ENCODE measurements at places on chromosomes 3 and 15.

DNA sequence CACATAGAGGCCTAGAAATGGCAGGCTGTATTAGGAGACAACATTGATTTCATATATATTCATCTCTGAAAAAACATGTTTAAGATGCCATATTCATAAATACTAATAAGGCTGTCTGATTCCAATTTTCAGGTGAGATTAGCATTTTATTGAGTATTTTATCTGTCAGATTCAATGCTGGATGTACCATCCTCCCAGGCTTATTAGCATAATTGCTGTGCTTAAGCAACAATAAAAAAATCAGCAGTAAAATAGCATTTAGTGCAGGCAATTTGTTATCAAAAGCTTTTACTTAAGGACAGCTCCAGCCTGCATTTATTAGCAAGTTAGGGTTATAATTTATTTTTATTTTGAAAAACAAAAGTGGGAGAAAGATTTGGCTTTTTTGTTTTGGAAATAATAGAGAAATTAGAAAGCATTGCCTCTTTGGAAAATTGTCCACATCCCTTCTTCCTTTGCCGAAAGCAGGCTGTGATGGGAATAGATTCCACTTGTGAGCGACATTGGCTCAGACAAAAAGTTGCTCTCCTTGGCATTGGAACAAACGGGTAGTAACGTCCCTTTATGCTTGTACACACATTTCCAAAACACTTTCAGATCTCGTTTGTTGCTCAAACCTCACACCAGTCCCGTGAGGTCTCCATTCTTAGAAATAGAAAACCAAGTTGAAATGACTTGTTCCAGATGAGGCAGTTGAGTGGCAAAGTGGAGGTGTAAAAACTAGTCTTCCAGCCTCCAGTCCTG, 134.0 kb downstream of the LPP start:
- DNase-seq = no peak

DNA sequence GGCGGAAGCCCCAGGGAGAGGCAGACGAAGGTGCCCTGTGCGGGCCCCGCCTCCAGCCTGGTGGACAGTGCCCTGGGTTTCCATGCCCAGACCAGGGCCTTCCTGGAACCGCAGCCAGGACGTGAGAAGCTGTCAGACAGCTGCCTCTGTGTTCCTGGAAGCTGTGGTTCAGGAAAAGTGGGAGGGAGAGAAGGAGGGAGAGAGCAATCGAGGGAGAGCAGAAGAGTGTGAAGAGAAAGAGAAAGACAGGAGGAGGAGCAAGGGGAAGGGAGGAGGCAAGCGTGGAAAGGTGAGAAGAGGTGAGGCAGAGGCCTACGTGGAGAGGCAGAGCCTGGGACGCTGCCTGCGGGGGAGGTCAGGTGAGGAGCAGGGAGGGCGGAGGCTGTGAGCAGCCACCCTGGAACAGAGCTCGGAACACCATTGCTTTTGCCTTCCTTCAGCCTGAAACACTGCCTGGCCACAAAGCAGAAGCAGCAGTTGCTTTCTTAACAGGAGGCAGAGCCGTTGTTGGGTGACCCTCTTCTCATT, 18.6 kb downstream of the ZDHHC19 start:
- no peak for DNase-seq

GRCh38 chr3:58829321-58830000, 162.9 kb upstream of the FAM3D start:
- DNase-seq = no peak

DNA sequence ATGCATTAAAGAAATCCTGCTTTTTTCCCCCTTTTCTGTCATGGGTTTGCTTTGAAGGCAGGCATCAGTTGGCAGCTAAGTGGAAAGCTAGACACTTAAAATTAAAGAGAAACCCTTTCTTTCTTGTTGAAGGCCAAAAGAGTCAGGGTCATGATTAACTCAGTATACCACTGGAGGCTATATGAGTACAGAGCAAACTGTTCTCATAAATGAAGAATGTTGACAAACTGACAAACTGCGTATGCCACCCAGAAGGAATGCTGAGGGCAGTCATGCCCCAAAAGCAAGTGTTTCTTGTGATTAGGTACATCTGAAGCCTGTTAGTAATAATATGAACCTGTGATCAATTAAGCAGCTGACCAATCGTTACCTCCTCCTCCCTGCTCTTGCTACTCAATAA, 43.6 kb upstream of the COL6A6 start:
- no peak for DNase-seq

GRCh38 chr3:66609660-66610561, 109.1 kb upstream of the LRIG1 start:
- DNase-seq = peak; percentile 63

DNA sequence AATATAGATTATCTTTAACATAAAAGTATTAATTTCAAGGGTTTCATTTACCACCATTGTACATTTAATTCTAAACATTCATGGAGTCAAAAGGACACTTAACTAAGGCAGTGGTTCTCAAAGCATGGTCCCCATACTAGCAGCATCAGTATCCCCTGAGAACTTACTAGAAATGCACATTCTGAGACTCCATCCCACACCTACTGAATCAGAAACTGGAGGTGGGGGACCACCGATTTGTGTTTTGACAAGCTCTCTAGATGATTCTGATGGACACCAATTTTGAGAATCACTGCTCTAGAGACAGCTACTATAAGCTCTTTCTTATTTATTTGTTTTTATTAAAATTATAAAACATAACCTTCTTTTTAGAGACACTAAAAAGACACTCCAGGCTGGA, 34.0 kb downstream of the SENP5 start:
- no peak for DNase-seq

DNA sequence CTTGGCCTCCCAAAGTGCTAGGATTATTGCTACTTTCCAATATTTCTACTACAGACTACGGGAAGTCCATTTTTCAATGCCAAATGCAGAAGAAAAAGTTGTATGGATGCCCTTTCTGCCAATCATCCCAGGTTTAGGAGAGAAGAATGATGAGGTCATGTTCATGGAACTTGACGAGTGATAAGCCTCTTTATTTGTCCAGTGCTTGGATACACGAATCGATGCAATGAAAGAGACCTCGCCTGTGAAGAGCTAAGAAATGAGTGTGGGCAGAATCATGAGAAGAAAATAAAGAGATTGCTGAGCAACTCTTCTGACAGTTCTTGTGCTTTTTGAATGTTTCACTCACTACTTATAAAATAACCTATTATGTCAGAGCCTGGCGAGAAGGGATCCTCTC, 996 bp upstream of the SLC28A1 start:
- DNase-seq = no peak

DNA sequence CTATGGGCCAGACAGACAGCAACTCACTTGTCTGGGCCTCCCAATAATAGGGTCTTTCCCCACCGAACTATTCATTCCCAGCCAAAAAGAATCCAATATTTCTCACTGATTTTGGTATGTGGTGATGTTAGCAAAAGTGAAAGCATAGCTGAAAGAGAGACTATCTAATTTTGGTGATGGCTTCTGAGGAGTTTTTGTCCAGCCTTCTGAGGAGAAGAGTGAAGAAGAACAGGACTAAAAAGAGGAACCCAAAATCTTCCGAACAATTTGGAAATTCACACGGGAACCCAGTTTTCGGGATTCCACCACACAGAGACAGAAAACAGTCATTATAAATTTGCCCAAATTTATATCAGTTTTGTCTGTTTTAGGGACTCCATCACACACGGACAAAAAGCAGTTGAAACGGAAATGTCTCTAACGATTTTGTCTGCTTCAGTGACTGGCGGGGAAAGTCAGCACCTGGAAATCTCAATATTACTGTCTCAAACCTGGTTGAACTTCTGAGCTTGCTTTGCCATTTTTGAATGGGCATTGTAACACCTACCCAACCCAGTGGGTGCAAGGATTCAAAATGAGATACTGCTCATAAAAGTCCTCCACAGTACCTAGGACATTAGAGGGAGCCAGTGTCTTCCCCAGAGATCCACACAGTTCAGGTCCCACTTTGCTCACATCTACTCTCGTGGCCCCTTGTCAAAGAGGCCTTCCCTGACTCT, 9.1 kb downstream of the CD80 start:
- DNase-seq = no peak

DNA sequence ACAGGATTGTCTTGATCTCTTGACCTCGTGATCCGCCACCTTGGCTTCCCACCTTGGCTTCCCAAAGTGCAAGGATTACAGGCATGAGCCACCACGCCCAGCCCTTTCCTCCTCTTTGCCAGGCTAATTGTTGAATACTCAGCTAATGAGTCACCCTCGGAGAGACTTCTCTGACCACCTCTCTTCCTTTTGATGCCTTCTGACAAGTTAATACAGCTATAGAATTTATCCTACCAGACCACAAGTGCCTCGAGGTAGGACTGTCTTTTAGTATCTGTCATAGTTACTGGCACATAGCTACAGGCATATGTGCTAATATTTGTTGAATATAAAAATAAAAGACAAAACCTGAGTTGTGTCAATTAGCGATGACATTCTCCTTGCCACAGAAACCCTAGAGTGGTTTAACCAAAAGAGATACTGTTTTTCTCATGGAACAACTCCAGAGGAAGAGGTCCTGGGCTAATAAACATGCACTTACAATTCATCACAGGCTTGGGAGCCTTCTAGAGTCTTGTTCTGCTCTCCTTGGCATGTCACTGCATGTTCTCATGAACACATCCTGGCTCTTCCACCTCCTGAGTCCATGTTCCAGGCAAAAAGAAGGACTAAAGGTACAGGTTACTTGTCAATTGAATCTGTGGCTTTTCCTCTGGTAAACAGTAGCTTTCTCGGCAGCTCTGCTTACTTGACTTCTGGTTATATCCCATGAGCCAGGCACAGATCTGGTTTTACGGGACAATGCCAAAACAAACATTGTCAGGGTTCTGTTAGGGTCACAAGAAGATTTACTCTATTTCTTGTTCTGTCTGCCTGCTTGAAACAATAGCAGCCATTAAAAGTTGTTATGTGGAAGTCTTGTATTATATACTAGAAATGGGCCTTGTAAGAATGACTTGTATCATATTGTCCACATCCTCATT, 332.3 kb downstream of the THSD4 start:
- no peak for DNase-seq

GRCh38 chr3:178628037-178628436, 91.8 kb downstream of the KCNMB2 start:
- no peak for DNase-seq

- DNase-seq = no peak
Measured at GRCh38 chr3:154121701-154122551, 736 bp downstream of the ARHGEF26 start.

GRCh38 chr3:160757233-160758106, 1.4 kb downstream of the PPM1L start:
- DNase-seq = no peak

GRCh38 chr15:65026756-65027155, 2.7 kb downstream of the MTFMT start:
- DNase-seq = no peak

DNA sequence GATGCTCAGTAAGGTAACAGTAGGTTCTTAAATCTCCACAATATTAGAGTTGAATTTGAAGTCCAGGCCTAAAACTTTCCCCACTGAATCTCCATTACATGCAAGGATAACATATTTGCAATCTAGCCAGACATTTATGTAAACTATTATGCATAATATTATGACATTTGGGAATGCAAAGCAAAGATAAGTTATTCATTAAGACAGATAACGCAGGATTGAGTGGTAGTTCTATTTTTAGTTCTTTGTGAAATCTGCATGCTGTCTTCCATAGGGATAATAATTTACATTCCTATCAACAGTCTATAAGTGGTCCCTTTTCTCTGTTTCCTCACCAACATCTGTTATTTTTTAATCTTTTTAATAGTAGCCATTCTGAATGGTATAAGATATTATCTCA, 333.5 kb downstream of the AGBL1 start:
- DNase-seq = no peak

- no peak for DNase-seq
Measured at GRCh38 chr3:195401943-195402342, 40.9 kb downstream of the ACAP2 start.

- peak; percentile 82 for DNase-seq
Measured at GRCh38 chr3:170585937-170586310, at the start of gene SLC7A14. TSS of gene SLC7A14 (minus strand) at chr3:170586075. CDS start at chr3:170526936, 59,139 bp downstream.

DNA sequence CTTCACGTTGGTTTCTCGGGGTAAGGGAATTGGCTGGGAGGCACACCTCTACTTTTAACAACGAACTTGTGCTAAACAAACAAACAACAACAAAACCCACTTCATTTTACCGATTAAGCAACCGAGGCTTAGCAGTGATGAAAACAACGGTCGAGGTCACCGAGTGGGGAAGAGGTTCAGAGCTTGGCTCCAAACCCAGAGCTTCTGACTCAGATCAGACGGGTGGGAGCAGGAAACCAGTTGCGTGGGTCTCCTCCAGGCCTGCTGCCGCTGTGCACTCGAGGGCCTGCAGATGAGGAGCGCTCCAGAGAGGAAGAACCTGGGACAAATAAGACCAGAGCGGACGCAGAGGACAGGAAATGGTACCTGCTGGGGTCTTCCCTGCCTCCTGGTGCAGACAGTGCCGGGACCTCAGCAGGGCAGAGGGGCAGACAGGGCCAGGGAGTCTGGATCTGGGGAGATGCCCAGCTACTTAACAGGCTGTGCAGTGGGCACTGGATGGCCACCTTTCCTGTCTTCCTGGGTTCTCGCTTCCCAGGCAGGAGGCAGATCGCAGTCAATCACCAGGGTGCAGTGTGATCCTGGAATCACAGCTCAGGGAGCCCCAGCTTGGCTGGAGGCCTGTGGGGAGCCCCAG, 99.0 kb upstream of the MEF2A start:
- DNase-seq = no peak

GRCh38 chr3:183324083-183324482, 71.0 kb downstream of the B3GNT5 start:
- no peak for DNase-seq

DNA sequence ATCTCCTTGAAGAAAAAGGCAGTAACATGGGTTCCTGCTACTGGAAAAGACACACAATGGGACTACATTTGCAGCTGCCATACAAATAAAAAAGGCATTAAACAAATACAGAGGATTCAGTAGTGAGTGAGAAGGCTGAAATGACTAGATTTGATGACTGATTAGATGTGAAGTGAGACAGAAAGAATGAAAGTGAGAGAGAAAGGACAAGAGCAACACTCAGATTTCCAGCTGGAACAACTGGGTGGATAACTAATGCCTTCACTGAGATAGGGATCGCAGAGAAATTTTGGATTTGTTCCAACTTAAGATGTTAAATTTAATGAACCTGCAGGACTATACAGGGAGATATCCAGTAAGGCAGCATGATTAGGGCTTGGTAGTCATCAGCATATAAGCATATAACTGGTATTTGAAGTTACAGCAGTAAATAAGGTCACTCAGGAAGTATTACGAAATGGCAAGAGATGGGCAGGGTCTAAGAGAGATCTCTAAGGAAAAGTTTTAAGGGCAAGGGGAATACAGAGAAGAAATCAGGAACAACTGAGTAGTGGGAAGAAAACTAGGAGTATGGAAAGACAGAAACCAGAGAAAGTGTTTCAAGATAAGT, 8.2 kb downstream of the OSBPL11 start:
- DNase-seq = no peak

DNA sequence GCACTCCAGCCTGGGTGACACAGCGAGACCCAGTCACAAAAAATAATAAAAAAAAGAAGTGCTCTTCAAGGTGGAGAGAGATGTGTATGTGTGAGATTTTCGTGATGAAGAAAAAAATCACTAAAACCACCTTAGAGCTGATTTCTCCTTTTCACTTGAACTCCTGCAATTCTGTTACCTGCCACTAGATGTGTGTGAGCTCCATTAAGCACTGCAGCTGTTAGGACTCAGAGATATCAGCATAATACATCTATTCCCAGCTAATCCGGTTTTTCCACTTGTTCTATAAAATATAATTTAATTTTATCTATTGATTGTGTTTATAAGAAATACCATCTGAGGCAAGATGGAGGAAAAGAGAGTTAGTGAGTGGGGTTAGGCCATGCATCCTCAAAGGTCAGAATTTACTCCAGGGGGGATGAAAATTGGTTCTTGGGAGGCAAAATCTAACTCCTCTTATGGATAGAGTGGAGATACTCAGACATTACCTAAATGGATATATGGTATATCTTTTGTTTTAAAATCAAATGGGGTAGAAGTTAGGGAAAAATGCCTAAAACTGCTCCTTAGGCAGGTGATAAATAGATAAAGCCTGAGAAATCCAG, 152.7 kb downstream of the IL20RB start:
- peak; percentile 24 for DNase-seq
